ENCODE measurements at places on chromosomes 2 and 18.
A peak's percentile ranks its signal among the peaks of the same experiment; 100 is the strongest.

GRCh38 chr2:64319896-64320295 lies 134.1 kb upstream of the LGALSL start:
- no peak for DNase-seq

DNA sequence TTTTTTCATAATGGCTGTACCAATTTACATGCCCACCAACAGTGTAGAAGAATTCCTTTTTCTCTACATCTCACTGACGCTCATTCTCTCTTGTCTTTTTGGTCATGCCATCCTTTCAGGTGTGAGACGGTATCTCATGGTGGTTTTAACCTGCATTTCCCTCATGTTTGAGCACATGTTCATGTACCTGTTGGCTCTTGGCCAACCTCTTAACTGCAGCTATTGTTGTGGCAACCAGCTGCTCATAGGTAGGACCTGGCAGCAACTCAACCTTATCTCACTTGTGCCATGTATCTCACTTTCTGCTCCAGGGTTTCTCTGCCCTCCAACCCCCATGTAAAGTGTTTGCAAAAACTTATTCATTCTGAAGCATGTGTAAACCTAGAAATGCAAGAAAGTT lies 167.5 kb downstream of the UPP2 start:
- DNase-seq = peak; percentile 82

GRCh38 chr2:54724560-54725342 lies 1.3 kb downstream of the EML6 start:
- DNase-seq = no peak

GRCh38 chr2:175815537-175815936 lies 186.5 kb downstream of the LNPK start:
- DNase-seq = no peak

DNA sequence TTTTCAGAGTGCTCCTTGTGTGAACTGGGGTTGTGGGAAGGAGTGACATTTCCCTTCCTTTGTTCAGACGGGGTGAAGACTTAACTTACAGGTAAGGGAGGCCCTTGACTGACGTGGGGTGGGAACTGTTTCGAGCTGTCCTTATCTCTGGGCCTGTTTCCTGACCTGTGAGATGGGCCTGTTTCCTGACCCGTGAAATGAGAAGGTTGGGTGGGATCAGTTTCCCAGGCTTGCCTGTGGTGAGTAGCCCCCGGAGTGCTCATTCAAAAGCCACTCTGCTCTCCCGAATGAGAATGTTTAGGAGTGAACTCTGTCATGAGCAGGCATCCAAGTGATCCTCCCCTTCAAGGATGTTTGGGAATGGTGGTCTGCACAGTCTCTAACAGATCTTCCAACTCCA lies 4.1 kb upstream of the LYPD6B start:
- DNase-seq = no peak

DNA sequence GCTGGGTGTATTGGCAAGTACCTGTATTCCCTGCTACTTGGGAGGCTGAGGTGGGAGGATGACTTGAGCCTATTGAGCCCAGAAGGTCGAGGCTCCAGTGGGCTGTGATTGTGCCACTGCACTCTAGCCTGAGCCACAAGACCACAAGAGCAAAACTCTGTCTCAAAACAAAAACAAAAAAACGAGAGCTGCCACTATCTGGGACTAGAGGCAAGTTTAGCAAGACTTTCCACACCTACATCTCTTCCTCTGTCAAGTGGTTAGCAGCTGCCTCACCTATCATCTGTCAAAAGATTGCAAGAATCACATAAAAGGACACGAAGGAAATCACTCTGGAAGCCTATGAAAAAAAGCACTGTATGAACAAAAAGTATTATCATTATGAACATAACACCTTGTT lies 55.2 kb upstream of the RIOK3 start:
- no peak for DNase-seq

DNA sequence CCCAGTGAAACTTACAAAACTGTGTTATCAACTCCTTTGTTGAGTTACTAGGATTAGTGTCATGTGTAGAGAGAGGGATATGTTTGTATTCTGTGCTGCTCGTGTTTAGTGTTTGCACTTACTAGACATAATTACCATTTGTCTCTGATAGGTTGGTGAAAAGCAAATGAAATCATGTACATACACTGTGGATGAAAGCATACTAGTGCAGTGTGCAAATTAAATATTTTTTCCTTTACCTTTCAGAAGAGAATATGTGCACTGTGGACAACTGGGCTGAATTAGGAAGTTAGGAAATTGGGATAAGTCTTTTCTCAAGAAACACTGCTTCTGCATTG lies 1.2 kb downstream of the KIAA1328 start:
- DNase-seq = no peak

- no peak for DNase-seq
Measured at GRCh38 chr2:240369801-240370585, 65.5 kb upstream of the GPC1 start.

GRCh38 chr2:214450118-214450894 lies 39.5 kb downstream of the VWC2L start:
- no peak for DNase-seq

- no peak for DNase-seq
Measured at GRCh38 chr2:8576525-8577167, 105.2 kb upstream of the ID2 start.

- no peak for DNase-seq
Measured at GRCh38 chr2:238053191-238053776, 7.5 kb upstream of the SCLY start.

GRCh38 chr18:32264401-32264800 lies 74.6 kb downstream of the MEP1B start:
- DNase-seq = no peak

GRCh38 chr2:221816566-221816965 lies 244.5 kb upstream of the EPHA4 start:
- DNase-seq = no peak

GRCh38 chr2:235017441-235017840 lies 65.6 kb downstream of the SH3BP4 start:
- DNase-seq = no peak

GRCh38 chr2:54834721-54835120 lies 111.3 kb downstream of the EML6 start:
- no peak for DNase-seq

DNA sequence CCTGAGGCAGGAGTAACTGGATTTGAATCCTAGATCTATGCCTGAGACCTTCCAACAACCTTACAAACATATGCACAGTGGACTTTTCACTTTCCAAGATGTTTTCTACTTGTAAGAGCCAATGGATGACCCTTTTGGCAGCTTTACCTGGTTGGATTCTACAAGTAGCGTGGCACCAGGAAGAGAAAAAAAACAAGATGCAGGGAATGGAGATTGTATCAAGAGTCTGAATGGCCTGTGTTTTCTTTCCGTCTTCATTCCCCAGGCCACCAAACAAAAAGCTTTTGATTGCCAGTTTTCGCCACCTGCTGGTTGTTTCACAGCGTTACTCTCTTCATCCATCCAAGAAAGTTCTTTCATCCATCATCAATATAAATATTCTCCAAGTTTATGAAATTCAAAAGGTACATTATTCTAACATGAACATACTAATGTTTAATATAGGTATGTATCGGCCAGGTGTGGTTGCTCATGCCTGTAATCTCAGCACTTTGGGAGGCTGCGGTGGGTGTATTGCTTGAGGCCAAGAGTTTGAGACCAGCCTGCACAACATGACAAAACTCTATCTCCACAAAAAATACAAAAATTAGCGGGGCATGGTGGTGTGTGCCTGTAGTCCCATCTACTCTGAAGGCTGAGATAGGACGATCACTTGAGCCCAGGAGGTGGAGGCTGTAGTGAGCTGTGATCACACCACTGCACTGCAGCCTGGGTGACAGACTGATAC lies 3.5 kb upstream of the BCL2 start:
- DNase-seq = peak; percentile 67

DNA sequence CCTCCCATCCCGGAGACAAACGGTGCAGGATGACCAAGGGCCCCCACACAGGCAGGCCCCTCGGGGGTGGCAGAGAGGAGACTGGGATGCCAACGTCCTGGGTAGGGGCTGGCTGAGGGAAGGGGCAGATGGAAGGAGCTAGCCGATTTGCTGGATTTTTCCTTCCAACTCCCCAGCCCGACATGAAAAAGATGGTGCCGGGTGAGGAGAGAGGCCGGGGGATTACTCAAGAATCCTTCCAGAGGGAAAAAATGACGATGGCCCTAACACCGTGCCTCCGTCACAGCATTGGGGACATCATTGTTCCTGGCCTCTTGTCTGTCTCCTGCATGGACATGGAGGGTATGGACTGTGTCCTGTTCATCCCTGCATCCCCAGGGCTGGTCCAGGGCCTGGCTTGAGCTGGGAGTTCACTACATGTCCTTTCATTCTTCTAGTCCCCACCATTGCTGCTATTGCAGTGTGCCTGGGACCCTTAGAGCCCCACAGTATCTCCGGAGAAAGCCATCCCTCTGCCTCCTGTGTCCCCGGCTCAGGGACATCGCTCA lies 217.7 kb downstream of the TNS1 start:
- DNase-seq = no peak

GRCh38 chr2:64474636-64475035 lies 20.7 kb downstream of the LGALSL start:
- no peak for DNase-seq

DNA sequence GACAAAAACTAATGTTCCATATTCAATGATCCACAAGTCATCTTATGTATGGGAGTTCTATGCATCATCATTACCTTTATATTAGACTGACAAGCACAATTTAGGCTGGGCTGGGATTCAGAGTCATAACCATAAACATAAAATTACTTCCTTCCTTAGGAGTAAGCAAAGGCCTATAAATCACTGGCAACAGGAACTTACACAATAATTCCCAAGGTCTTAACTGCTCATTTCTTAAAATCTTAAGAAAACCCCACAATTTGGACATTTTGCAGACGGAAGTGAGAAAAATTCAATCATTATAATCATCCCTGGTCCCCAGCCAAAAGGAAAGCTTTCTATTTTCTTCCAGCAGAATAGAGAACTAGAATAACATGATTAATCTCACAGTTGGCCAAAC lies 232.3 kb downstream of the DYM start:
- no peak for DNase-seq

GRCh38 chr18:8162802-8163201 lies 446.4 kb upstream of the RAB12 start:
- DNase-seq = peak; percentile 72

DNA sequence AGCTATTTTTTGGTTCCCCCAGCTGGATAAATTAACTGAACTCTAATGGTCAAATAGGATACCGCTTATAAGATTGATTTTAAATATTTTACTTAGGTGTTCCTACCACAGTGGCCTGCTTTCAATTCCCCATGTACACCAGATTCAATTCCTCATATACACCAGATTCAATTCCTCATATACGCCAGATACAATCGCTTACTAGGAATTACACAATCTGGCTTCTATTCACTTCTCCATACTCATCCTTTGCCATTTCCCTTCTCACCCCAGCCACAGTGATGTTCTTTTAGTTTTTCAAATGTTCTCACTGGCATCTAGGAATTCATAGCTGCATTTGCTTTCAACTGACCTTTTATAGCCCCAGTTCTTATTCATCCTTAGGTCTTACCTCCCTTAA lies 66.5 kb downstream of the SLC40A1 start:
- DNase-seq = no peak

DNA sequence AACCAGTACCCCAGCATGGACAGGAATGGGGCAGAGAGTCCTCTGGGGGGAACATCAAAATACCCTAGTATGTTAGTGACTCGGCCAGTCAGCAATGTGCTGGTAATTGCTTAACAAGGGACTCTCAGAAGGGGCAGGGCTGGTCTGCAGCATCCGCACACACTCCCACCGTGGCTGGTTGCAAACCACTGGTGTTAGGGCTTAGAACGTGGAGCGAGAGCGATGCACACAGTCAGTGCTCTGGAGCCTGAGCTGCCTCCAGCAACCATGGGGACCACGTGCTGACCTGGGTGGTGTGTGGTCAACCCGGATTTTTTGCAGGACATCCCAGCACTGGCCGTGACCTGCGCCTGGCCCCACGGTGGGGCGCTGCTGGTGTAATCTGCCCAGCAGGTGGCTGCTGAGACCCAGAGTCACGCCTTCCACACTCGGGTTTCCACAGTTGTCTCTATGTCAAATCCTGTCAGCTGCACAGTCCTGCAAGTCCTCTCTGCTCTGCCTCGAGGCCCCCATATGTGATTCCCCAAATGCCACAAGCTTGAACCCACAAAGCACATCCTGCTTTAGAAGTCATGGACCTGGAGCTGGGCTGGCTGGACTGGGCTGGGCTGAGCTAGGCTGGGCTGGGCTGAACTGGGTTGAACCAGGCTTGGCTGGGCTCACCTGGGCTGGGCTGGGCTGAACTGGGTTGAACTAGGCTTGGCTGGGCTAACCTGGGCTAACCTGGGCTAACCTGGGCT lies 50.6 kb upstream of the GPC1 start:
- DNase-seq = no peak

- DNase-seq = peak; percentile 34
Measured at GRCh38 chr18:33577685-33578517, at the start of gene ASXL3. TSS of gene ASXL3 (plus strand) at chr18:33578219. CDS start at chr18:33578632, 413 bp downstream.

GRCh38 chr2:158315803-158316414 lies 140.6 kb downstream of the CCDC148 start:
- no peak for DNase-seq

- DNase-seq = no peak
Measured at GRCh38 chr2:20484810-20485611, 38.1 kb downstream of the RHOB start.

GRCh38 chr2:156327835-156328695 lies 4.5 kb downstream of the NR4A2 start:
- no peak for DNase-seq

DNA sequence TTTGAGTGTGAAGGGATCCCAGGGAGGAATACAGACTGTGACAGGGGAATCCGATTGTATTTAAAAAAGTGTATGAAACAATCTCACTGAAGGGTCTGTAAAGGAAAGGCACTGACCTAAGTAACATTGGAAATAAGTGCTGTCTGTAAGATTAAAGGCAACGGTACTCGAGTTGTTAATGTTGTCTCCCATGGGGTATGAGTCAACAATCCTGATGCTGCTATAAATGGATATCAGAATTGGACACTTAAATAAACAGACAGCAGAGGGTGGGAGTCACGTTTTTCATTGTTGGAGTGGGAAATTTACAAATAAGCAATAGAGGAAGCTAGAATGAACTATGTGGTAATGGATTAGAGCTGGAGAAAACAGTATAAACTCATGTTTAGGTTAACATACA lies 452.4 kb upstream of the RGPD4 start:
- DNase-seq = no peak

DNA sequence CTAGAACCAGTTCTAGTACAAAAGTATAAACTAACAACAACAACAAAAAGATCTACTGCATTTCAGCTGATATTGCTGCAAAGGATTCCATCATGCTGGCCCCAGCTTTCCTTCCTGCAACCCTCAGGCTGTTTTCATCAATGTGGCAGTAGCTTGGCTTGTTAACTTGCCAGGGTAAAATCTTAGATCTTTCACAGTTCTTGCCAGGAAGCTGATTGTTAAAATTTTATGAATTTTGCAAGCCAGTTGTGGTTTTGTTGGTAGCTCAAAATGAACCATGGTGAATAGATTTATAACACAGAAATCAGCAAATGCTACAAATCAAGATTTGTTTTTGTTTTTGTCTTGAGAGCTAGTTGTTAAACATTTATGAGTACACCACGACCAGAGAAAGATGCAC lies 19.3 kb downstream of the CCDC178 start:
- DNase-seq = no peak

GRCh38 chr2:241739651-241740050 lies 5.2 kb downstream of the D2HGDH start:
- no peak for DNase-seq

All from NCI-H1105 (cell line).